ENCODE measurements at places on chromosomes 11 and 22. TPM values are rescaled to one million over a fixed set of nuclear protein-coding genes. Genes with fewer than 3 reads are reported as not detected.

- DNase-seq, result no peak
Measured at GRCh38 chr11:115042002-115042401, 363.7 kb downstream of the NXPE2 start.

DNA sequence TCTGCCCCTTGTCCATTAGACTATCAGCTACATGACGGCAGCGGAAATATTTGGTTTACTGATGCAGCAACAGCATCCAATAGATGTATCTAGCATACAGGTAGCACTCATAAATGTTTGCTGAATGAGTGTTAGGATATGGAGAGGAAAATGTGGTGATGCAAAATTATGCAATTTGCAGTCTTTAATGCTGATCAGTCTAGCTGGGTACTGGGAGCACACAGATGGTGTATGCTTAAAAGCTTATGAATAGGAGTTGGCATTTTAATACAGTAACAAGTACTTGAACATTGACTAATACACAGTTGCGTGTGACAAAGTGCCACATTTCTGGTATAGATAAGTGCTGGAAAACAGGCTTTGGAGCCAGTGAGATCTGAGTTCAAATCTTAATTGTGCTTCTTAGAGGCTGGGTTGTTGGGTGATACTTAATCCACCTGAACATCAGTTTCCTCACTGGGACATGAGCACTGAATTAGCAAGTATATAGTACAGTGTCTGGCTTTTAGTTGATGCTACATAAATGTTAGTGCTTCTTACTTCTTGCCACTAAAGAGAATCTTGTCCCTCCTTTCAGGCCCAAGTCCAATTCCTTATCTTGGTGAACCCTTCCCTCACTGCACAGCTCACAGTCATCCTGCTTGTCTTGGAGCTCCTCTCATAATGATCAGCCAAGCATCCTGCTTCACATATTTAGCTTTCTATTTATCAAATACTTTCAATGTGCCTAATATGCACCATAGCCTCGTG lies 99.6 kb downstream of the TIMP3 start:
- DNase-seq, result no peak

VWCE gene
- 4.5 TPM for total RNA-seq

OR5P2 gene
- total RNA-seq, result 0.10 TPM

GRCh38 chr11:95414217-95414616 lies 183.2 kb upstream of the SESN3 start:
- no peak for DNase-seq

GRCh38 chr22:50633086-50633485 lies 5.1 kb upstream of the ARSA start:
- no peak for DNase-seq

GRCh38 chr11:41458154-41458553 lies 1.3 kb downstream of the LRRC4C start:
- no peak for DNase-seq

GRCh38 chr22:40026641-40027040 lies 31.9 kb downstream of the FAM83F start:
- DNase-seq, result no peak

DNA sequence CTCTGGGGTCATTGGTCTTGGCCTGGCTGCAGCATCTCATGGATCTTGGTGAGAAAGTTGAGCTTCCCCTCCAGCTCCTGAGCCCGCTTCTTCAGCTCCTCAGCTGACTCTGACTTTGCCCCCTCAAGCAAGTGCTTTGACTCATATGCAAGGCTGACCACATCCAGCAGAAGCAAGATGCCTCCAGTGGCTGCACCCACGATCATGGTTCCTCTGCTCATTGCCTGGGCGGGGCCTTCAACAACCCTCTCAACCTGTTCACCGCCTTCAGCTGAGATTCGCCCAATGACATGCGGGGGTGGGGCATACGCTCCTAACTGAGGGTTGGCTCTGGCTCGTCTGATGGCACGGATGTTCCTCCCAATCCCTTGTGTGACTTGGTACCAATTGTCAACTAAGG lies 11.9 kb downstream of the APOL2 start:
- DNase-seq, result no peak

MICAL2 gene
- 361 TPM for total RNA-seq

DNA sequence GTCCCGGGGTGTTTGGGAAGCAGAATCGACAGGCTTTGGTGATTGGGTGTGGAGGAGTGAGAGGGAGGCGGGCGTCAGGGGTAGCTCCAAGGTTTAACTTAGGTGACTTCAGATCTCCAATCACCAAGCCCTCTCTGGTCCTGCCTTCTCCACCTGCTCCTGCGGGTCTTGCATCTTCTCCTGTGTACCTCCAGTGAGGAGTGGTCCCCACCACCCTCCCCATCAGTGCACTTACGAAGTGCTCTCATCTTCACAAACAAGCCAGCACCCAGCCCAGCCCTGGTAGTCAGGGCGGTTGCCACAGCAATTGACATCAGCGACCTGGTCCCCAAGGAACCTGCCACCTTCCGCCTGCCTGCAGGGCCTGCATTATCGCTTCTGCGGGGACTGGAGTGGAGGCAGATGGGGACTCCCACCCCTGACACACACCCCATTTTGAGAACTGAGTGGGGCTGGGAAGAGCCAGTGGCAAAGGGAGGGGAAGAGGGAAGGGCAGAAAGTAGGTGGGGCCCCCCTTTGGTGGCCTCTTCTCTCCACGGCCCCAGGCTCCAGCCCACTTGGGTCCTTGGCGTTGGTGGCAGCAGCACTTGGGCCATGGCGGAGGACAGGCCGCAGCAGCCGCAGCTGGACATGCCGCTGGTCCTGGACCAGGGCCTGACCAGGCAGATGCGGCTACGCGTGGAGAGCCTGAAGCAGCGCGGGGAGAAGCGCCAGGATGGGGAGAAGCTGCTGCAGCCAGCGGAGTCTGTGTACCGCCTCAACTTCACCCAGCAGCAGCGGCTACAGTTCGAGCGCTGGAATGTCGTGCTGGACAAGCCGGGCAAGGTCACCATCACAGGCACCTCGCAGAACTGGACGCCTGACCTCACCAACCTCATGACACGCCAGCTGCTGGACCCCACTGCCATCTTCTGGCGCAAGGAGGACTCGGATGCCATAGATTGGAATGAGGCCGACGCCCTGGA lies at the start of gene OMP:
Gene OMP (plus strand): TSS at position 595 of the 965 bp plus-strand sequence. CDS start 0 bp downstream, at position 595.
- DNase-seq, result no peak
